ENCODE measurements at places on chromosomes 6 and 20. TPM values are rescaled to one million over a fixed set of nuclear protein-coding genes. Genes with fewer than 3 reads are reported as not detected.
A peak's percentile ranks its signal among the peaks of the same experiment; 100 is the strongest.

DNA sequence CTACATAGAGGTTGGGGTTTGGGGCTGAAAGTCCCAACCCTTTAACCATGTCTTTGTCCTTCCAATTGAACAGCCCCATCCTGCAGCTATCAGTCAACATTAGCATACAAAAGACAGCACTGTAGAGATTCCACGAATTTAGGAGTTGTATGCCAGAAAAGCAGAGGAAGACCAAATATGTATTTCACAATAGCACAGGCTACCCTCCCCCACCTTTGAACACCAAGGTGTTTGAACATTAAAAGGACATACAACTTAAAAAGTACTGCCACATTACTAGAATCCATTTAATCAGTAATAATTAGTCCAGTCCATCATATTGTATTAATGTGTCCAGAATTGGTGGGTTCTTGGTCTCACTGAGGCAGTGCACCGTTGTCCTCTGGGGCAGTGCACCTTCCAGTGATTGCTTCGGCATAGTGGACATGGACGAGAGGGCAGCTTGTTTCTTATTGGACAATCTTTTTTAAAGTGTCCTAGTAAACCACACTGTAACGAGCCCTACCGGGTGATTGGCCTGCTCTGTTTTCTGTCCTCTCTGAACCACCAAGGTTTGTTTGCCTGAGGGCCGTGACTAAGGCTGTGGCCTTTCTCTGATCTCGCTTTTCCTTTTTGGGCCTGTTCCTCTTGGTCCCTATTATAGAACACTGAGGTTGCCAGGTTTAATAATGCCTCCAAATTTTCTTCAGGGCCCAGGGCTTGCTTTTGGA is 36.4 kb downstream of the GSTA4 start:
- DNase-seq = no peak

DNA sequence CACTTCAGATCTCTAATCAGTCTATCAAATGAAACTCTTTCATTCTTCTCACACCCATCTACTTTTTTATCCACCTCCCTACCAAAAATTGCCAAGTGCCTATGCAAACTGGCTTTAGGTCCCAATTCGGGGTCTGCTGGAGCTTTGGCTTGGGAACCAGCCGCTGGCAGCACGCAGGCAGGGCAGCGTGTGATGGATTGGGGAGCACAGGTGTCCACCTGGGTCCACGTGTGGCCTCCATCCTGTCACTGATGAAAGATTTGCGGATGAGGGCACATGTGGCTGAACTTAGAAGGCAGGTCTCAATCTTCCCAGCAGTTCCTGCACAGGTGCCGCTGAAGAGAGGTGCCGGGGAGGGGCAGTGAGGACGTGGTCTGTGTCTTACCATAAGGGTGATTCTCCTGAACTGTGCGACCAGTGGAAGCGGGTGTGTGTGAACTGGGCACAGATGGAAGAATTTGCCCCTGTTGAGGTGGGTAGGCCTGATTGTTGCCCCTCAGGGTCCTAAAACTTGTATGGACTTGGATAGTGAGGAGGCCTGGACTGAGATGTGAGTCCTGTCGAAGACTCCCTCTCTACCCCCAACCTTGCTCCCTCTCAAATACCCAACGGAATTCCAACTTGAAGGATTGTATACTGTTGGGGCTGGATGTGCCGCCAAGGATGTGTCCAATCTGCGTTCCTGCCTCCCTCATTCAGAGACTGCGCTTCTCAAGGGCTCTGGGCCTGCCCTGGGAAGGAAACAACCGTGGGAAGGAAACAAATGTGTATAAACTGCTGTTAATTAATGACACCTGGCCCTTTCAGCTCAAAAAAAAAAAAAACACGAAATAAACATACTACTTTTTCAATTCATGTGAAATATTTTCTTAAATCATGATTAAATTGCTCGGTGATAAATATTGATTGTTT is 18.4 kb upstream of the RAET1L start:
- no peak for DNase-seq

DNA sequence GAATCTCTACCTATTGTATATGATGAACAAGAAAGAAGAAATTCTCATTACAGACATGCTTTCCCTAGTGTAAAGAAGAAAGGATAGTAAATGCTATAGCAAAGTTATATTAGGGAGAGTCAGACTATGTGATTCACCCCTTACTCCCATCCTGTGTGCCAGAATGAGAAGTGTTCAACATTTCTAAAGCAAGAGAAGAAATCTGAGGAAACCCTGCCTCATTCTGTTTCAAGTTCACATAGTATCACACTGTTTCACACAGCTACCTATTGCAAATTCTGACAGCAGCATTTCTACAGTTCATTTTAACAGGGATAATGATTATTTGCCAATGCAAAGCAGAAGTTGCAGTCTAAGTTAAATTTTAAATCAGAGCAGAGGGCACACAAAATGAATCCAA is 267.2 kb upstream of the TCF21 start:
- DNase-seq = no peak

- DNase-seq = no peak
Observed at GRCh38 chr6:28758046-28758817, 165.6 kb downstream of the TRIM27 start.

GRCh38 chr6:6412700-6413099 is 92.2 kb upstream of the F13A1 start:
- DNase-seq = no peak

GRCh38 chr6:21396313-21396712 is 197.2 kb upstream of the SOX4 start:
- DNase-seq = no peak

DNA sequence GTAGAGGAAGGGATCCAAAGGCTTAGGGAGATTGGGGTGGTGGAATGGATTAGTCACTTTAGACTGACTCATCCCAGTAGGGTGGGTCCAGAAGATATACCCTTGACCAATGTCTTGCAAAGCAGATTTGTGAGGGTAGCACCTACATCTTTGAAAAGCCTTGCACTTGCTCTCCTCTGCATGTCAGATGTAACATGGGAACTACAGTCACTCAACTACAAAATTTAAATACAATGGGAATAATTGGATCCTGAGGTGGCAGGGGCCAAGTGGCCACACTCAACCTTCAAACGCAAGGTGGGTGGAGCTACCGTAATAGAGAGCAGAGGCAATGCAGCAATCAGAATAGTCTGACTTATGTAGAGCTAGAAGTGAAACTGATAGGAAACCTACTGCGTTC is 71.2 kb downstream of the ME1 start:
- no peak for DNase-seq

DNA sequence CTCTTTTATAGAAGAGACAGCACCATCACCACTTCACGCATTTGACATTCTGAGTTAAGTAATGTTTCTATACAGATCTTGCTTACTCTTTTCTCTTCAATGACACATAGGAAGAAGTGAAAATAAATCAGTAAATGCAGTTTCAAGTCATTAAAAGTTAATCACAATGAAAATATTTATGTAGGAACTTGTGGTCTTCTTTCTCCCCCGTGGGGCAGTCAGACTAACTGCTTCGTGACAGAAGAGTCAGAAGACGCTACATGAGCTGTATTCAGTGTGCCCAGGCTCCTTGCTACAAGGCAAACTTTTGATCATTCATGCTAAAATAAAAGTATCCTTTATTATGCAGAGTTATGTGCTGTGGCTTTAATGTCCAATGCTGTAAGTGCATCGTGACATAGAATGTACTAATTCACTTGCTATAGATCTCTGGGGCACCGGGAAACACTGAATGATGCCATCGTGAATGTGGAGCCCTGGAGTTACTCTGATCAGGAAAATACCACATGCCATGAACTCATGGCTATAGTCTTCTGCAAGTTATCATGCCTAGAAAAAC is 117.8 kb upstream of the TRAF3IP2 start:
- DNase-seq = no peak

- no peak for DNase-seq
Observed at GRCh38 chr20:17750722-17751045, 50.9 kb downstream of the BANF2 start.

DNA sequence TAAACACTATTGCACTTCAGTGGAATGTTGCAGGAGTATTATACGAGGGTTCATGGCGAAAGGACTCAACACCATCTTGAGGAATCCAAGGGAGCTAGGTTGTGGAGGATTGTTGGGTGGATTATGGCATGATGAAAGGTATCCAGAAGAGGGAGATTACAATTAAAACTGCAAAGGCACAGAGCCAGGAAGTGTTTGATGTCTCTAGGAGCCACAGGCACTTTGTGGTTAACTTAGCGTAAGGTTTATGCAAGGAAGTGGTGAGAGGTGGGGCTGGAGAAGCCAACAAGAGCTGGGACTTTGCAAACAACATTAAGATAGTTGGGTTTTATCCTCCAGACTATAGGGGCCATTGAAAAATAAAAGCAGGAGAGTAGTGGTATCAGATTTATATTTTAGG is 86.6 kb upstream of the TPD52L1 start:
- no peak for DNase-seq

DNA sequence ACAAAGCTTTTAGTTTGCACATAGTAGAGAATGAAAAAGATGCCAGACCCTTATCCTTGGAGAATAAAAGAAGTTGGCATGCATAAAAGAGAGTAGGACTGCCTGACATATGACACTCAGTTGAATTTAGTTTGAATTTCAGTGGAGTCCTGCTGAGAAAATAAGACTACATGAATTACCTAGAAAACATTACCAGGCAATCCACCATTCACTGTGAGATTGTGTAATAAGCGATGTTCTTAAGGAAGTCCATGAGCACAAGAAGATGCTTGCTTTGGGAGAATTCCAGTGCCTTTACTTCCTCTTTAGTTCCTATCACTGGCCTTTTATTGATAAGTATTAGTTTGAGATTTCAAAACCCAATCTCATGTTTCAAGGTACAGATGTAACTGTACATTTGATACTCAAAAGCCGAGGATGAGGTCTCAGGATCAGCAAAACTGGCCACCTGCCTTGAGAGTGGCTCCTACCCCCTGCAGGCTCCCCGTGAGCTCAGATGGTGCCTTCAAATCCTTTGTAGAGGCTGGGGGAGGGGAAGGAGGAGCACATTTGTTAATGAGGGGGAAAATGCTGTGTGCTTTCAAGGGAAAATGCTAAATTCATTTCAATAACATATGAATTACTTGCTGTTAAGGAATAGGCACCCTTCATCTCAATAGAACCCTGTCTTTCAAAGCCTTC is 11.2 kb upstream of the UNC93A start:
- no peak for DNase-seq

- DNase-seq = no peak
Observed at GRCh38 chr6:113258771-113259170, 598.4 kb upstream of the MARCKS start.

GRCh38 chr20:40868551-40869217 is 159.9 kb upstream of the TOP1 start:
- no peak for DNase-seq

DNA sequence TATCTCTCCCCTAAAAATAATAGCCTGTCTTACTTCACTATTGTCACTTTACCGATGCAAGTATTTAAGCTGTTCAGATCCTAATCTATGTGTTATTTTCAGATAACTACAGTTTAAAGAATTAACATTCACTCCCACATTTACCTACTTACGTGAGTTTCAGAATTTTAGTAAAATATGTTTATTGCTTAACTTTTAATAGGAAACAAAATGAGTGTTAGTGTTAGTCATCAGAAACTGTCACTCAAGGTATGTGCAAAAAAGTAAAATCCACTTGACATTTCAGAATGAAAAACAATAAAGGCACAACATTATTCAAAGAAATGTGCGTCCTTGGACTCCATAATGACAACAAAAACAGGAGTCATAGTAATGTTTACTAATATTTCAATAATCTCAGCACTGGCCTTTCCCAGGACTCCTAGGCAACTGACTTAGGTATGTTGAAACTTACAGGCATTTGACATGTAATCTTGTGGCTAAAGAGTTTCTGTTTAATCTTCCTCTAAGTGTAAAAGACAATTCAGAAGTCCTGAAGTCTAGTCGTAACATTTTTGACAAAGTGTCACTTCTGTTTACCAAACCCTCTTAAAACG is 4.5 kb downstream of the ATXN1 start:
- DNase-seq = no peak

DNA sequence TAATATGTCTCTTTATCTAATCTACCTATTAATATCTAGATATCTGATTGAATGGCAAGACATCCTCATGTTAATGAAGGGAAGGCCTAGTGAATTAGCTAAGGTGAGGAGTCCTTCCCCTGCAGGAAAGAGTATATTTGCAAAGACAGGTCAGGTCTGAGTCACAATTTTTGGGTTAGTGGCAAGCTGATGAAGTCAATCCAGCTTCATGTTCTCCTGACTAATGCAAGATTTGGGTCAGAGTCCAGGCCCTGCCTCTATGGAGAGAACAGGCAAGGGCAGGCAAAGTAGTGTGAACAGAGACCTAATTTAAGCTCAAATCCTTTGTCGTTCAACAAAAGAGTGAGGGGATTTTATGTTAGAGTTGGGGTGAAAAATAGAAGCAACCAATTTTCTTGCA is 496.7 kb downstream of the BMP2 start:
- no peak for DNase-seq

- peak; percentile 66 for DNase-seq
Observed at GRCh38 chr20:63703976-63704748, 3.6 kb downstream of the ARFRP1 start.

- no peak for DNase-seq
Observed at GRCh38 chr6:12403947-12404647, 113.9 kb downstream of the EDN1 start.

DNA sequence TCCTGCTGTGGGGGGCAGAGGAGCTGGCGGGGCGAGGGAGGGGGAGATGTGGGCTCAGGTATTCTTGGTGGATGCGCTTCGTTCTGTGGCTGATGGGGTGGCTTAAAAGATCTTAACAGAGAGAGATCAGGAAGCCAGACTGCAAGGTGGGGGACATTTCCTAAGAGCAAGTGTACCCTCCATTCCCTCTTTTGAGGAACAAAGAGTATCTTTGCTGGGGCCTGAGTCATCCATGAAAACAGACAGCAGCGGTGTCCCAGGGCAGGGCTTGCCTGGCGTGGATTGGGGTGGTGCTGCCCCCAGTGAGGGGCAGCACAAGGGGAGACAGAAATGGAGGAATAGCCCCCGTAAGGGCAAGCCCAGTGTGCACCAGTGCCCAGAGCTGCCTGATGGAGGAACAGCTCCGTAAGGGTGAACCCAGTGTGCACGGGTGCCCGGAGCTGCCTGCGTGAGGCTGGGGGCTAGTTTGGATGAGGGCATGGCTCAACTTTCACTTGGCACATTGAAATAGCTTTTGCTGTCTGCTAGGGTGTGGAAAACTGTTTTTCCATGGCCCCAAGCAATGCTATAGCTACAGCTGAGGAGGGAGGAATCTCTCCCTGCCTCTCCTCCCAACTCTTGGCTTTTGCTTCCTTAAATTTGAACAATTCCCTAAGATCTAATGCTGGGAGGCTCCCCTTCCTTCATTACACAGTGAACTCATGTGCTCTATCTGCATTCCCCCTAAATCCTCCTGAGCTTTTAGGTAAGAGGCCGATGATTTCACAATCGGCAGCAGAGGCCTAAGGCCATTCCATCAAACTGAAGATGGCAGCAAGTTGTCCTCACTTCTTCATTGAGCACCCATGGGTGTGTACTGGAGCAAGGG is 12.9 kb downstream of the MAPK13 start:
- DNase-seq = no peak

GRCh38 chr6:90459225-90459758 is 127.6 kb downstream of the MAP3K7 start:
- no peak for DNase-seq

Gene TMC2
- 0.07 TPM for polyA plus RNA-seq

Gene OR2B6
- 0.18 TPM for polyA plus RNA-seq

Gene SMPD2
- 21.0 TPM for polyA plus RNA-seq

Gene VSX1
- polyA plus RNA-seq = not detected

Gene SUMO4
- polyA plus RNA-seq = not detected

Gene SLC24A3
- polyA plus RNA-seq = 0.88 TPM

Gene OR2W1
- not detected for polyA plus RNA-seq

Gene JPH2
- 0.50 TPM for polyA plus RNA-seq

Gene B3GAT2
- 0.09 TPM for polyA plus RNA-seq

Gene ACTR5
- polyA plus RNA-seq = 10.9 TPM

Gene UFL1
- 9.5 TPM for polyA plus RNA-seq

Gene PXDC1
- 18.2 TPM for polyA plus RNA-seq

Gene LY6G6D
- not detected for polyA plus RNA-seq

Gene SCAND1
- polyA plus RNA-seq = 192 TPM
